ENCODE measurements at places on chromosomes 4 and X.
A peak's percentile ranks its signal among the peaks of the same experiment; 100 is the strongest.

GRCh38 chr4:185426960-185427688 is 1.4 kb upstream of the UFSP2 start:
- no peak for DNase-seq

GRCh38 chrX:154430916-154431315 is 2.4 kb downstream of the ATP6AP1 start:
- no peak for DNase-seq

- DNase-seq = no peak
Observed at GRCh38 chrX:53337101-53337500, 55.7 kb upstream of the IQSEC2 start.

GRCh38 chr4:16505726-16506125 is 279.5 kb upstream of the TAPT1 start:
- DNase-seq = no peak

DNA sequence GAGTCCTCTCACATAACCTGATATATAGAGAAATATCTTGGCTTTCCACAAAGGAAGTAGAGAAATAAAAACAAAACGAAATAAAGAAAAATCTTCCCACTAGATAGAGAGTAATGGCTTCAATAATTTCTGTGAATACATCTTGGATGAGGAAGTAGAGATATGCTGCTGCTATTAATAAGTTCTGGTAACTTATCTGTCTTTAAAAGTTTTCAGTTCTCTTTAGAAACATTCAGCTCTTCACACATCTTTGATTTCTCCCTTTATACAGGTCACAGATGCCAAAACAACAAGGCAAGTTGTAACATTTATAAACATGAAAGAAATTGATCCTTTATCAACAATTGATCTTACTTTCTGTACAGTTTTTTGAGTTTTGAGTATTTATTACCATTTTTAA is 615.8 kb downstream of the TRAM1L1 start:
- no peak for DNase-seq

DNA sequence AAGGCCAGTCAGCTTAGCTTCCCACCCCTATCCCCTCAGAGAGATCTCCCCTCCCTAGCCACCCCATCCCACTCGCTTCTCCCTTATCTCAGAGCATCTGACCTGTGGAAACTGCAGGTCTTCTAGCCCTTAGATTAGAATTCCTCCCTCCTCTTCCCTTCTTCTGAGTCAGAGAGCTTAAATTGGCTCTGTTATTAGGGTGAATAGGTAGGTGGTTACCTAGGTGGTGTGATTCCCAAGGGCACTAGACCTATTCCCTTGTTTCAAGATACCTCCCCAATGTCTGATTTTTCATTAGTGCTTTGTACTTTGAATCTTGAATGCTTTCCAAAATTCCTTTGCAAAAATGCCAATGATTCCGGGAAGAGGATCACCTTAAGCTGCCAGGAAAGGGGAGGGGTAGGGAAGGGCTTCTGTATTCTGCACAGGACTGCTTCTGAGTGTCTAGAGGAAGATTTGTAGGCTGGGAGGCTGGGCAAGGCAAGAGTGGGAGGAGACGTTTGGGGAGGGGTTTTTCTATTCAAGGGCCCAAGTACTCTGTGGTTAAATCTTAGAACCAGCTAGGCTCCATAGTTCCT is 24.5 kb upstream of the MSN start:
- no peak for DNase-seq

DNA sequence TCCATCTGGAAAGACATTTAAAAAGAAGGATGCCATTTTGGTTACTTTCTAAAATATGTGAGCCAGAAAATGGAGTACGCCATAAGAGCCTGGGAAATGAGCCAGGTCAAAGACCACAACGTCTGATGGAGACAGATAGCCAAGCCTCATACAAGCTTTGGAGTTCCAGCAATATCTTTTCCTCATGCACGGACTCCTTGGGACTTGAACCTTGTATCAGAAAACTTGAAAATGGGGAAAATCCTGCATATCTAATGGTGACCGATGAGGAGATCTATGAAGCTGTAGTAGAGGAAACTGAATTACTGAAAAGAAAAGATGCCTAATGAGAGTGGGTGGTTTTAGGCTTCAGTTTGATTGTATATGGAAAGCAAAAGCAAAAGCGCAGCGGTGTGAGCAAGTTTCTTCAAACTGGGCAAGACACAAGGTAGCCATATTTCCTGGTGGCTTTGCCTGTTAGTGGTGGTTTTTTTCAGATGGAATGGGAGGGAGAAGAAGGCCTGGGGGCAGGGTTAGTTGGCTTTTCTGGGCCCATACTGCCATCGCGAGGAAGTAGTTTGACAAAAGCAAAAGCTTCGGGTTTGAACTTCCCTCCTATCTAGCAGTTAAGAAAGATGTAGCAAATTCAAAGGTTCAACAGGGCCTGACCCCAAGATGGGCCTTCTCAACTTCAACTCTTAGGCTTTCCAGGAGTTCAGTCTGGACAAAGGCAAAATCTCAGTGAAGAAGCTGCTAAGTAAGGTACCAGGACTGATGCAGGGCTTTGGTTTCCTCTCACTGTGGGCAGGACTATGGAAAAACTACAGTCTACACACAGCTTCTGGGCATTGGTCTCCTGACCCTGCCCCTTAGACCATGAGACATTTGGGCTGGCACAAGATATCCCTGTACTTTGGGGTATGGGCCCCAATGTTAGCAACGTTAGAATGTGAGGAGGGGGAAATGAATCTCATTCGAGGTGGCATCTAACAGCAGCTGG is 210.0 kb upstream of the STK26 start:
- peak; percentile 22 for DNase-seq

- no peak for DNase-seq
Observed at GRCh38 chr4:23763559-23763958, 126.3 kb downstream of the PPARGC1A start.

- no peak for DNase-seq
Observed at GRCh38 chr4:150104404-150105027, 26.3 kb downstream of the DCLK2 start.

- DNase-seq = no peak
Observed at GRCh38 chr4:163587867-163588266, 93.4 kb downstream of the TMA16 start.

GRCh38 chr4:8504279-8505007 is 63.9 kb downstream of the TRMT44 start:
- DNase-seq = no peak

- DNase-seq = no peak
Observed at GRCh38 chr4:113260688-113261087, 211.2 kb downstream of the ANK2 start.

DNA sequence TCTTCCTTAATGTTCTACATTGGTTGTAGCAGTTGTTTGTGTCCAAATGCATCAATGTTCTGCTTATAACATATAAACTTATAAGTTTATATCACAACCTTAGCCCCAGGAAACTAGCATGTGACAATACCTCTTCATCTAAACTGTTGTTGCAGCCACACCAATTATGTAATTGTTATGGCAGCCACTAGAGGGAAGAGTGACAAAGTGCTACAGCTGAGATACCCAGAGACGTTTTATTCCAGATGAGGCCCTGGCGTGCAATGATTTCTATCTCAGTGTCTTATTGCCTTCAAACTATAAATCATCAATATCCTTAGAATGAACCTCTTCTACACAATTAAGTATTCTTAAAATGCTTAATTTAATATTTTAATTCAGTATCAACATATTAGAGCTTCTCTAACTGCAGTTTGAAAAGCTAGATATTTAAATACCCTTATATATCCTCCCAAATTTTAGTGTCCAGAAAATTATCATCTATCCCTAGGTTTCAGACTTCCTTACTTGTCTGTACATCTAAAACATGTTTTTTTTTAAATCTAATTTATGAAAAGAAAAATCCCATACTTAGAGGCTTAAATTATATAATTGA is 171.6 kb downstream of the PCDH10 start:
- peak; percentile 1 for DNase-seq

DNA sequence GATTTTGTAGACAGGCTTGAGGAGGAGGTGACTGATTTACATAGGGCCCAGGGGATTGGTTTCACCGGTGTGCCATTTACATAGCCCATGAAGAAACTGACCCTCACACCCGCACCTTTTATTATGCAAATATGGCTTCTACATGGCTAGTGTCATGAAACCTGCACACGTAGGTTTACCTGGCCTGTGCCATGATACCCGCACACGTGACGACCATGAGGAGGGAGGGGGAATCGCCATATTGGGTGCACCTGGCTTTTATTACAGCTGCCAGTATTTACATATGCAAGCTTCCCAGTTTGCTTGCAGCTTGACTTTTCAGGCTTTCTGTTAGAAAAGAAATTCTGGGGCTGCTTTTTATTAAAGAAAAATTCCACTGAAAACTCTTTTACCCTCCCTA is 359.7 kb downstream of the ADAM29 start:
- DNase-seq = no peak

GRCh38 chr4:54898656-54899340 is 226.6 kb downstream of the KDR start:
- DNase-seq = no peak

- no peak for DNase-seq
Observed at GRCh38 chrX:17634542-17635207, 102.6 kb upstream of the SCML1 start.

- no peak for DNase-seq
Observed at GRCh38 chr4:153495480-153496193, 29.5 kb downstream of the TMEM131L start.

DNA sequence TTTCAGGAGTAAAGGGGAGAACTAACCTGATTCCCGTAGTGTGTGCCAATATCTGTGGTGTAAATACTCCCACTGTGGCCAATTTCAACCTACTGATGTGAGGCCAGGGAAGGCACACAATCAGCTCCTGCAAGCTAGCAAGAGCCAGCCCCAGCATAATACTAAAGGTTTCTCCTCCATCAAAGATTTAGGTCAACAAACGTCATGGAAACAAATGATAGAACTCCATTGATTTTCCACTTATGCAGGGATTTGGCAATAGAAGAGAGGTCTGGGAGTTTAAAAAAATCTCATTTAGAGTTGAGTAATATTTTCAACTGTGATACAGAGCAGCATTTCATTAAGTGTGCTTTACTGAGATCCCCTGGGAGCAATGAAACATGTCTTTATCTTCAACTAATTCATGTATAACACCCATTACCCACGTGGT is 15.8 kb upstream of the VEGFD start:
- no peak for DNase-seq

GRCh38 chrX:45788315-45788714 is 587.6 kb upstream of the DIPK2B start:
- DNase-seq = no peak

DNA sequence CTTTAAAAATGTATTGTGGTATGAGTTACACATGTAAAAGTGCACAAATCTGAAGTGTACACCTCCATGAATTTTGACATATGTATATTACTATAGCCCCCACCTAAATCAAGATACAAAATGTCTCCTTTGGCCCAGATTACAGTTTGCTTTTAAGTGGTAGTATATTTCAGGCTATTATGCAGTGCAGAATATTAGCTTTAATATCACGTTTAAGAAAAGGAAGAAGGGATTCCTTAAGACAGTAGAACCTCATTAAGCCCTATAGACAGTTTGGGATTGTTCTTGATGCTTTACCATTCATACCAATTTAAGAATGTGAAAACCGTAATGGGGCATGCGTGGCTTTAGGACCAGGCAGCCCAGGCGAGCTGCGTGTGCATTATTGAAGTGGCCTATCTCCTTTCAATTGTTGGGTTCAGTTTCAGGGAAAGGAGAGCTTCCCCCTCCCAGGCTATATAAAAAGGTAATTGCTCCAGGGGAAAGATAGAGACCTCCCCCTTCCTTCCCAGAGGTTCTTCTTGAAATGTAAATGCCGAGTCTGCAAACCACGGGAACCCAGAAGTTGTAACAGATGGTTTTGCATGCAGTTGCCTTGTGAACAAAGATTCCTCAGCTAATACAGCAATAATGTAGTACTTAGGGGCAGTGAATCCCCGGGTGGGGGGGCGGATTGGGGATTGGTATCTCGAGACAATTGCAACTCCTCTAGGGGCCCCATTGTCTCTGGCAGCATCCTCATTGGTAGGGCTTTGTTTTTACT is 106.1 kb downstream of the UCHL1 start:
- no peak for DNase-seq

DNA sequence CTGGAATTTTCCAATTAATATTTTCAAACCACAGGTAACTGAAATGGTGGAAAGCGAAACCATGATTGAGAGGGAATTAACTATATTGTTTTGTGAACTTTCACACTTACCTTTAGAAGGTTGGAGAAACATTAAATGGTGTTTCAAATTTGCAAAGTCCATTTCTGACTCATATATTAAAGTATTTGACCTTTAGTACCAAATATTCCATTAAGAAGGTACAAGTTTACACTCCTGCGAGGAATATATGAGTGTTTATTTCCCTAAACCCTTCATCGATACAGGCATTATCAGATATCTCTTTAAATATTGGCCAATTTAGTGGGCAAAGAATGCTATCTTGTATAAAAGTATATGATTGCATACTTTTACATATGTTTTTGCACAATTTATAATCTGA is 44.1 kb upstream of the NPNT start:
- no peak for DNase-seq

- no peak for DNase-seq
Observed at GRCh38 chrX:41313419-41313818, 20.5 kb upstream of the DDX3X start.
